Transverse colon (tissue), 4 donors: ENCODE measurements at places on chromosomes 7 and 10. TPM values are rescaled to one million over a fixed set of nuclear protein-coding genes. Genes with fewer than 3 reads are reported as not detected.
A peak's percentile ranks its signal among the peaks of the same experiment; 100 is the strongest.

Gene TDRD1
- not detected for total RNA-seq

Gene AVL9
- total RNA-seq = 56.5 TPM

- no peak for DNase-seq
Observed at GRCh38 chr7:27168265-27168947, 3.1 kb upstream of the HOXA9 start.

GRCh38 chr7:98840096-98840495 lies 29.7 kb downstream of the TMEM130 start:
- no peak for DNase-seq

- DNase-seq = no peak
Observed at GRCh38 chr10:17548770-17549169, 68.4 kb downstream of the HACD1 start.

DNA sequence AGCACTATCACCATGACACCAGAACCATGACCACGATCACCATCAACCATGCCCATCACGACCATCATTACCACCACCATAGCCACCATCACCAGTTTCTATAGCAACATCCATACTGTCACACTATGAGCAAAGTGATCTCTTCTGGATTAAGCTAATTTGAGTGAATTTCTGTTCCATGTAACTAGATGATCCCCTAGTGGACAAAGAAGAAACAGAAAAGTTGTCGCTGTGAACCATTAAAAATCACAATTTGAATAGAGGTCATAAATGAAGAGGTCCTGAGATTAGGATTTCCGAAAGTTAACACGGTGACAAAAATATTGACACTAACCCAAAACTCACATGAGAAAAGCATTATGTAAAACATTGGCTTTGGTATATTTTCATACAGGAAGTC lies 77.6 kb downstream of the CLRN3 start:
- DNase-seq = no peak

- DNase-seq = no peak
Observed at GRCh38 chr10:58585435-58585834, 72.8 kb downstream of the BICC1 start.

Gene VPS50
- total RNA-seq = 28.8 TPM

- DNase-seq = no peak
Observed at GRCh38 chr10:48614481-48615390, 9.9 kb upstream of the ARHGAP22 start.

Gene CYP2E1
- 0.96 TPM for total RNA-seq

Gene NEUROD6
- not detected for total RNA-seq

- no peak for DNase-seq
Observed at GRCh38 chr10:72024596-72024995, 60.4 kb downstream of the CHST3 start.

DNA sequence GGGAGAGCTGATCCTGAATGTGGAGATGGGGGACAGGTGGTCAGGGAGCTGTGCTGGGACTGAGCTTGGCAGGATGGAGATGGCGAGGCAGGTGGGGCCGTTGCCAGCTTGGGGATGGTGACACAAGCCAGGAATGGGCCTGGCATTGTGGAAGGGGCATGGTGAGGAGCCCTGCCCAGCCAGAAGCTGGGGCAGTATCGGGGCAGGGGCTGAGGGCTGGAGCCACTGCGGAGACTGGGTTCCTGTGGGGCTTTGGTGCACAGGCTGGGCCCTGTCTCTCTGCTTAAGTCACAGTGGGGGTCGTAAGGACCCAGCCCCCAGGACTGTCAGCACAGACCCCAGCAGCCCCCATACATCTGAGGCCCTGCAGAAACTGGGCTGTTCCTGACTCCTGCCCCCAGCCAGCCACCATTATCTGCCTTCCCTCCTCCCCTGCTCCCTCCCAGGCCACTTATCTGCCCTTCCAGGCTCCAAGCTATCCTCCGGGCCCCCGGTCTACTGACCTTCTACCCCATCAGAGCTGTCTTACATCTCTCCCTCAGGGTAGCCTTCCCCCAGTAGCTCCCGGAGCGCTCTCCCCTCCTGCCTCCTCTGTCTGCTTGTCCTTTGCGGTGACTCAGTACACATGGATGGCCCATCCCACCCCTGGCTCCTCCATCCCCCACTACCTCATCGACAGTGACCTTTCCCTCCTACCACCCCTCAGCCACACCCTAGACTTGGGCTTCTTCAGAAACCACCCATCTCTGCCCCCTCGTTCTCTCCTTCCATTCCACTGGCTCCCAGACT lies 44.2 kb downstream of the PPIF start:
- peak; percentile 9 for DNase-seq

Gene ZNF736
- 10.9 TPM for total RNA-seq

- DNase-seq = no peak
Observed at GRCh38 chr10:13613519-13613918, 26.8 kb downstream of the PRPF18 start.
